NCI-H2081 treated with DMSO at 0.1 percent for 48 hours (cell line): ENCODE measurements at places on chromosomes 16 and 17.

DNA sequence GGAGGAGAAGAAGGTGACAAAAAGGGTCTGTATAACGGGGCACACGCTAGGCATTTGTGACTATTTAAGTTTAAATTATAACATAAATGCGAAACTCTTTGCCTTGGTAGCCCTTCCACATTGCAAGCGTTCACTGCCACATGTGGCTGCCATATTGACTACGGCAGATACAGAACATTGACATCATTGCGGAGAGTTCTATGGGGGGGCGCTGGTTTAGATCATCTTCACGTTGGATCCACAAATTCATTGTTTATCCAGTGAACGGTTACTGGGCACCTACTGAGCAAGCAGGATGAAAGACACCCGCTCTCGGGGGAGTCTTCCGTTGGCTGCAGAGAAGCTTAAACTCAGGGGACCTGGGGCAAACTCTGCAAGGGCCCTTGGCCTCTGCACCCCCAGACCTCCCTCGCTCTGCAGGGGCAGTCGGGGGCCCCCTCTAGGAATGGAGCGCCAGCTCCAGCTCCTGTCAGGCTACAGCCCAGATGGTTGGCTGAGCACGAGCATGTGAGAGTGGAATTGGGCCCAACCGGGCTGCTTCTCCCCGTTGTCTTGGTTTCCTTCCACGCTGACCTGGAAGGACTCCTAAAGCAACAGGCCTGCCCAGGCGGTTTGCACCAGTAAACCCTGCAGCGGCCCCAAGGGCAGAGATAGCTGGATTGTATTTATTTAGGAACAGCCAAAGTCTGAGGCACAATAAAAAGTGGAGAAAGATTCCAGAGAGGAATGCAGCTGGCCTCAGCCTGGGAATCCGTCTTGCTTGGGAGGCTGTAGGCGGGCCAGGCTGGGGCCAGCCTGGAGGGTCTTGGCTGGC is 172.2 kb downstream of the SEC14L1 start:
- DNase-seq = no peak

DNA sequence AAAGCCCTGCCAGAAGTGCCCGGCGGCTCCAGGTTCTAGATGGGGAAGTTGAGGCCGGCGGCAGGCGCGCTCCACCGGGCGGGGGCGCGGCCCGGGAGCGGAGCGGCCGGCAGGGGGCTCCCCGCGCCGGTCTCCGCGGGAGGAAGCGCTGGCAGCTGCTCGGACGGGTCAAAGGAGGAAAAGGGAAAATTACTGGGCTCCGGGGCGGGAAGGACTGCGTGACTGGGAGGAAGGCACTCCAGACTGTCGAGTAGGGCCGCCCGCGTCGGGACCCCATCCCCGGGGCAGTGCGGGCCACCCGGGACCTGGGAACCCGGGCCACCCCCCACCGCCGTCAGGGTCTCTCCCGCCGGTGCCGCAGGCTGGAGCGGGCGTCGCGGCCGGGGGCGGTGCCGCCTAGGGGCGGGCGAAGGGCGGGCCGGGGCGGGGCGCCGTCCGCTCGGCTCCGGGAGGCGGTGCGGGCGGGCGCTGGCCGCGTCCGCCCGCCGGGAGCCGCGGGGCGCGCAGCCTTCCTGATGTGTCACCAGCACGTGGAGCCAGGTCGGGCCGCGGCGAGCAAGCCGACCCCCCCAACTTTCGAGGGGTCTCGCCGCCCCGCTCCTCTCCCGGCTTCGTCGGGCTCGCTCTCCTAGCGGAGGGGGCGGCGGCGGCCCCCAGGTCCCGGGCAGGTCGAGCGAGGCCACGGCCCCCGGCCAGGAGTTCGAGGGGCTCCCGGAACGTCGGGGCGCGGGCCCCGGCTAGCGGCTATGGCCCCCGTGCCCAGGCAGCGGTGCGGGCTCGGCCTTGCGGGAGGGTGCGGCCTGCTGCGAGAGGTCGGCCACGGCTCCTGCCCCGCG is 167.5 kb downstream of the RAB11FIP4 start:
- no peak for DNase-seq

DNA sequence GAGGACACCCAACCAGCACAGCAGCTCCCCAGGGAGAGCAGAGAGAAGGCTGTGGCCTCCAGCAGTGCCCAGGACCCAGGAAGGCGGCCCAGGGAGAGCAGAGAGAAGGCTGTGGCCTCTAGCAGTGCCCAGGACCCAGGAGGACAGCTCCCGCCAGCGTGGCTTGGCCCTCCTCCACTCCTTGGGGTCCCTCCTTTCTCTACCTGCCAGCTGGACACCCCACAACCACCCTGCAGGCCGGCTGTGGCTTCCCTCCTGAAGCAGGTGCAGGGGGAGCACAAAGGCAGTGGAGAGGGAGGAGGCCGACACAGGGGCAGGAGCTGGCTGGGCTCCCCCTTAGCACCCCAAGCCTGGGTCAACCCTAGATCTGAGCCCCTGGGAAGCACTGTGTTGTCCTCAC is 54.1 kb upstream of the FASN start:
- DNase-seq = no peak

GRCh38 chr16:22681554-22682291 is 132.2 kb upstream of the HS3ST2 start:
- DNase-seq = no peak

DNA sequence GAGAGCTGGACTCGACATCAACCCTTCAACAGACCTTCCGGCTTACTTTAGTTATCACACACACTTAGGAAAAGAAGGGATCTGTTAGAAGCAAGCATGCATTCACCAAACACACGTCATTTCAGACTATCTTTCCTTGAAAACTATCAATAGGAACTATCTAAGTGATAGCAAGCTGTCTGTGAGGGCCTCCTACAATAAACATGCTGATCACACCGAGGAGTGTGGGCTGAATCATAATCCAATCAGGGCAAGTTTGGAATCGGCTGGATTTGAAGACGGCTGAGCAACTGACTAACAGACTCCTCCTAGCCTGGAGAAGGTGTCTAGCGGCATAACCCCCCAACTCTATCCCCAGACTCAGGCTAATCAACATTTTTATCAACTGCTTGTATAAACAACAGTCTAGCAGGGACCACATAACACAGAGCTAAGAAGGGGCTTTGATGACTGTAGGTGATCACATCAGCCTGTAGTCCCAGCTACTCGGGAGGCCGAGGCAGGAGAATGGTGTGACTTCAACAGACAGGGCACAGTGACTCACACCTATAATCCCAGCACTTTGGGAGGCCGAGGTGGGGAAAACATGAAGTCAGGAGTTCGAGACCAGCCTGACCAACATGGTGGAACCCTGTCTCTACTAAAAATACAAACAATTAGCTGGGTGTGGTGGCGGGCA is 14.1 kb downstream of the NXN start:
- no peak for DNase-seq

GRCh38 chr17:49063652-49064051 is 66.5 kb downstream of the IGF2BP1 start:
- no peak for DNase-seq

- no peak for DNase-seq
These were observed 59.8 kb downstream of the GTF3C1 start for GRCh38 chr16:27489906-27490305.

GRCh38 chr17:41653892-41654677 is 29.7 kb upstream of the KRT17 start:
- DNase-seq = no peak

DNA sequence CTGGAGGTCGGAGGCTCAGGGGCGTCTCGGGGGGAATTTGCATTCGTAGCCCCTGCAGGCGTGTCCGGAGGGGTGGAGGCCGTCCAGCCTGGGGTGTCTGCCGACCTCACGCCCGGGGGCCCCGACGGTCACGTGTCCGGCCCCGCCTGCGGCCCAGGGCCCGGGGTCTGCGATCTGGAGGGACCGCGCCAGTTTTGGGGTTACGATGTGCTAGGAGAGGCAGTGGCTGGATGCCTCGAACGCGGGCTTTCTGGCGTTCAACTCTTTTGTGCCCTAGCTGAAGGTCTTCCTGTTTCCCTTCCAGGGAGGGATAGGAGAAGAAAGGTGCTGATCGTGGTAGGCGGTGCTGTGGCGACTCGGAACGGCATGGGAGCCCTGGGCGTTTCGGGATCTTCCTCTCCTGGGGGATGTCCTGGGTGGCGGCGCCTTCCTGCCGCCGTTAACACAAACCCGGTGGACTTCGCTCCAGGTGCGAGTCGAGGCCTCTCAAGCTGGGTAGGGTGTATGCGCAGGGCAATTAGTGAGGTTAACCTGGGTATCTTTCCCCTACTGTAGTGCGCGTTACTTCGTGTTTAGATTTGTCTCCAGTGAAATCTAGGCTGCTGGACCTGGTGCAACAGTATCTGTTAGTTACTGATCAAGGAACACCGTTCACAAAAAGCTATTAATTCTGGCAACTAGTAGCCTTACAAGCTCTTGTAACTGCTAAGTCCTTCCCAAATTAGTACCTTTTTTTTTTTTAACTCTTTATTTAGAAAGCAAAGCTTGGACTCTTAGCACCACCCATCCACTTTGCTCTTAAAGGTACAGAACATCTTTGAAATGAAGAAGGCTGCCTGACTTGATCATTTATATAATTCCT is 1.3 kb downstream of the AKAP1 start:
- DNase-seq = no peak

DNA sequence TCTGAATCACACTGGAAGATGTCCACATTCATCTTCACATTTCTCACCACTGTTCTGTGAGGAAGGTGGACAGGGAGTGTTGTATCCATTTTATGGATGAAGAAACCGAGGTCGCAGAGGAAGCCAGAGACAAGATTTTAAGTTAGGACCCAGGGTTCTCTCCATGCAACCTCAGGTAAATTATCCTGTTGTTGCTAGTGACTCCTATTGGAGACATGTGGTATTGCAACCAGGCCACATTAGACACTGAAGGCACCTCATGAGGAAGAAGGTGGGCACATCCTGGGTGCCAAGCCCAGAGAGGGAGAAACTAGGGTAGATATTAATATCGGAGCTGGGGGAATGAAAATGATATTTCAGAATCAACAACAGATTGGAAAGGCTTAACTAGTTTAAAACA is 8.5 kb upstream of the WNT9B start:
- DNase-seq = no peak

GRCh38 chr16:67773569-67774456 is 32.5 kb downstream of the RANBP10 start:
- no peak for DNase-seq

GRCh38 chr17:75979705-75980187 is 706 bp downstream of the TEN1 start:
- DNase-seq = no peak
